ENCODE measurements at places on chromosomes 3 and 15. TPM values are rescaled to one million over a fixed set of nuclear protein-coding genes. Genes with fewer than 3 reads are reported as not detected.

DNA sequence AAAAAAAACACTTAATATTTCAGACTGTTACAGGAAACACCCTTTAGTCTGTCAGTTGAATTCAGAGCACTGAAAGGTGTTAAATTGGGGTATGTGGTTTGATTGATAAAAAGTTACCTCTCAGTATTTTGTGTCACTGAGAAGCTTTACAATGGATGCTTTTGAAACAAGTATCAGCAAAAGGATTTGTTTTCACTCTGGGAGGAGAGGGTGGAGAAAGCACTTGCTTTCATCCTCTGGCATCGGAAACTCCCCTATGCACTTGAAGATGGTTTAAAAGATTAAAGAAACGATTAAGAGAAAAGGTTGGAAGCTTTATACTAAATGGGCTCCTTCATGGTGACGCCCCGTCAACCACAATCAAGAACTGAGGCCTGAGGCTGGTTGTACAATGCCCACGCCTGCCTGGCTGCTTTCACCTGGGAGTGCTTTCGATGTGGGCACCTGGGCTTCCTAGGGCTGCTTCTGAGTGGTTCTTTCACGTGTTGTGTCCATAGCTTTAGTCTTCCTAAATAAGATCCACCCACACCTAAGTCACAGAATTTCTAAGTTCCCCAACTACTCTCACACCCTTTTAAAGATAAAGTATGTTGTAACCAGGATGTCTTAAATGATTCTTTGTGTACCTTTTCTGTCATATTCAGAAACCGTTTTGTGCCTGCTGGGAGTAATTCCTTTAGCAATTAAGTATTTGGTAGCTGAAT, 17.9 kb downstream of the TMEM43 start:
- H3K4me3 ChIP-seq, result no peak overlapping the region
- peaks cover 17% of the 10 kb centered on the region for H3K36me3 ChIP-seq
- H3K27ac ChIP-seq, result no peak overlapping the region
- H3K4me1 ChIP-seq, result no peaks in the 10 kb centered on the region
- no peaks in the 10 kb centered on the region for H3K27me3 ChIP-seq

- no peak overlapping the region for H3K4me3 ChIP-seq
- H3K27me3 ChIP-seq, result no peaks in the 10 kb centered on the region
- DNase-seq, result no peak
- H3K36me3 ChIP-seq, result no peaks in the 10 kb centered on the region
- H3K27ac ChIP-seq, result no peak overlapping the region
These were observed 45.0 kb downstream of the CCR1 start for GRCh38 chr3:46162975-46163555.

SLC28A2 gene
- total RNA-seq, result not detected

DNA sequence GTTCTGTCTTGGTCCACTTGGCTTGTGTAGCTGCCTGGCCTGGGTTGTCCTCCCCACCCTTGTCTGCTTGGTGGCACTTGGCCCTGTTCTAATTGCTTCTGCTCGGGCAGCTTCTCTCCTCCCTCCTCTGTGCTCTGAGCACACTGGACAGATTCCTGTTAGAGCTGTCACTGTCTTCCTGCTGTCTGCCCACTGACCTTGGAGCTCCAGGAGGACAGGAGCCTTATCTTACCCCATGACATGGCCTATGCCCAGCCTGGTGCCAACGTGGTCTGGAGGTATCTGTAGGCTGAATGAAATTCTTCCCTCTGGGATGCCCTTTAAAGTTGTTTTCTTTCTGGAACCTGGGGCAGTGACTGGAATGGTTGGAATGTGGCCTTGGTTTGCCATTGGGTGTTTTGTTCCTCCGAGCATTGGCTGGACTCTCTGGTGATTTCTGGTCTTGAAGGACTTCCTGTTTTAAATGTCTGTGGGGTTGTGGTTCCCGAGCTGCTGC, 94.1 kb downstream of the FAM43A start:
- no peaks in the 10 kb centered on the region for H3K27me3 ChIP-seq
- H3K27ac ChIP-seq, result no peak overlapping the region
- H3K4me1 ChIP-seq, result no peaks in the 10 kb centered on the region

RAB8B gene
- 47.8 TPM for total RNA-seq

ECE2 gene
- 0.86 TPM for total RNA-seq

GRCh38 chr15:90496791-90497190, 32.9 kb upstream of the CRTC3 start:
- H3K36me3 ChIP-seq, result peaks cover 68% of the 10 kb centered on the region
- H3K27ac ChIP-seq, result no peak overlapping the region
- H3K4me3 ChIP-seq, result no peak overlapping the region
- H3K27me3 ChIP-seq, result no peaks in the 10 kb centered on the region

RBPMS2 gene
- 243 TPM for total RNA-seq

DNA sequence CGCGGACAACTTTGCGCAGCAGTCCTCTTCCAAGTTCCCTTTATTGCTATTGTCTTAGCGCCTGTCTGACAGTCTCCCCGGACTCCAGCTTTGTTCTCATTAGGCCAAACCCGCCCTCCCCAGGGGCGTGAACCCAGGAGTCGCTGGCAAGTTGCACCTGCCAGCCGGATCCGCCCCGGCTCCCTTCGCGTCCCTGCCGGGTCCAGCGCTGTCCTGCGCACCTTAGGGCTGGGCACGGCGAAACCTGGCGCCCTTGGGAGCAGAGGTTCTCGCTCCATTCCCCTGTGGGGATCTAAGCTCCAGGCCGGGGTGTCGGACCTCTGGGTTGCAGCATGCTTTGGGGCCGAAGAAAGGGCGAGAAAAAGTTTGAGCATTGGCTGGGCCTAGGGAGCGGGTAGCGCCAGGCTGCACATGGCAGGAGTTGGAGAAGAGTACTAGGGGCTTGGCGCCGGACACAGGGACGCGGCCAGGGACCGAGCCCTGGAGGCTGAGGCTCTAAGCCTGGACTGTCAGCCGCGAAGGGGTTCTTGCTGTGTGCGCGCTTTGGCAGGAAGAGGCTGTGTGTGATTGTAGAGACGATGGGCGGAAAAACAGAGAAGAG, 335.1 kb upstream of the THRB start:
- no peak overlapping the region for H3K27ac ChIP-seq
- peak overlapping the region; percentile 66 for H3K4me3 ChIP-seq
- no peaks in the 10 kb centered on the region for H3K36me3 ChIP-seq
- H3K27me3 ChIP-seq, result peaks cover 29% of the 10 kb centered on the region
- no peak for DNase-seq
- peaks cover 5% of the 10 kb centered on the region for H3K4me1 ChIP-seq

GOLGA8S gene
- 0.11 TPM for total RNA-seq

DNA sequence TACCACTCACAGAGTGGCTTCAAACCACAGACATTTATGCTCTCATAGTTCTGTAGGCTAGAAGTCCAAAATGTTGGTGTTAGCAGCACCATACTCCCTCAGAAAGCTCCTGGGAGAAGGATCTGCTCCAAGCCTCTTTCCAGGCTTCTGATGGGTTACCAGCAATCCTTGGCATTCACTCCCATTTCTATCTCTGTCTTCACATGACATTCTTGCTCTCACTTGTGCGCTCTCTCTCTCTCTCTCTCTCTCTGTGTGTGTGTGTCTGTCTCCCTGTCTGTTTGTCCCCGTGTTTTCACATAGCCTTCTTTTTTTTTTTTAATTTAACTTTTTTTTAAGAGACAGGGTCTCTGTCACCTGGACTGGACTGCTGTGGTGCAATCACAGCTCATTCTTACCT, 26.3 kb downstream of the CDAN1 start:
- no peaks in the 10 kb centered on the region for H3K4me1 ChIP-seq
- no peaks in the 10 kb centered on the region for H3K36me3 ChIP-seq
- H3K27me3 ChIP-seq, result no peaks in the 10 kb centered on the region
- no peak for DNase-seq

DNA sequence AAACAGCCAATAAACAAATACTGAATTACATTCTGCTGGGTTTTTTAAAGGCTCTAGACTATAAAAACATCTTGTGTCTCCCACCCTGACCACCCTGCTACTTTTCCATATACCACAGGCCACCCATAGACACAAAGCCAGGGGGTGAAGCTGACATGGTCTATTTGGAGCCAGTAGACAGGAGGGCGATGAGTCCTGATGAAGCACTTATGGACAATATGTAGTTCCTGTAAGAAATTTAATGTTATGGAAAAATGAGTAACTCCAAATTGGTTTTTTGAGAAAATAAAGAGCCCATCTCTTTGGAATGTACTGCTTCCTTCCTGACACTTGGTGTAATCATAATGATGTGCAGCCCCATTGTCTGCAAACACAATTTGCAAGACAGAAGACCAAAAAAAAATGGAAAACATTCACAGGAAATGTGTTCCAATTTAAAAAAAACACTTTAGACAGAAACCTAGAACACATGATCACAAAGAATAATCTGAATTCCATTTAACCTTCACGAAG, 11.8 kb downstream of the SSR3 start:
- DNase-seq, result no peak
- H3K4me3 ChIP-seq, result no peak overlapping the region
- no peaks in the 10 kb centered on the region for H3K27me3 ChIP-seq
- no peaks in the 10 kb centered on the region for H3K4me1 ChIP-seq

All from H1 (cell line).